ENCODE measurements at places on chromosomes 11 and 22. TPM values are rescaled to one million over a fixed set of nuclear protein-coding genes. Genes with fewer than 3 reads are reported as not detected.

CREB3L1 gene
- total RNA-seq = 26.6 TPM

SUSD2 gene
- 216 TPM for total RNA-seq

SMIM38 gene
- total RNA-seq = 0.49 TPM

TEX12 gene
- not detected for total RNA-seq

Measured in upper lobe of left lung (tissue), 6 donors.